Stimulated activated CD4-positive, alpha-beta T cell treated with anti-CD3 and anti-CD28 coated beads, Interleukin-1b, Interleukin-23, amount 100 ng/mL, for 1 hour (primary cell): ENCODE measurements at places on chromosomes 11 and 22.

GRCh38 chr11:33942954-33943353, 51.1 kb upstream of the LMO2 start:
- DNase-seq, result no peak

GRCh38 chr11:37560346-37560745, 962.3 kb upstream of the RAG2 start:
- DNase-seq, result no peak

- DNase-seq, result no peak
Observed at GRCh38 chr11:66856496-66857233, at the start of gene LRFN4. Gene LRFN4 (plus strand): TSS chr11:66857064. CDS start chr11:66857745, 681 bp downstream.

DNA sequence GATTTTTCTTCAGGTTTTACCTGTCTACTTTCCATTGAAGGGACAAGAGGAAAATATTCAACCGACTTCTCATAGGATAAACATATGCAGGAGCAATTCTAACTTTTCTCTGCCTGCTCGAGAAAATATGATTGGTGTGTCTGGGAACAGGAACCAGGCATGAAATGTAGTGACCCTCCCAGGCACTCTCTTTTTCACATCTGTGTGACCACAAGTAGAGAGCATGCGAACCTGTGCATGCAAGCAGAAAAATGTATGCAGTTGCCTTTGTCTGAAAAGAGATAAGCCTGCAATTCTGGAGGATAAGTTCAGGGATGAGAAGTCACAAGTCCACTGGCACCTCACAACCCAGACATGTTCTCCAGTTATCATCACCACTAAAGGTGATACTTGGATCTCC, 583.5 kb upstream of the FAT3 start:
- DNase-seq, result no peak

DNA sequence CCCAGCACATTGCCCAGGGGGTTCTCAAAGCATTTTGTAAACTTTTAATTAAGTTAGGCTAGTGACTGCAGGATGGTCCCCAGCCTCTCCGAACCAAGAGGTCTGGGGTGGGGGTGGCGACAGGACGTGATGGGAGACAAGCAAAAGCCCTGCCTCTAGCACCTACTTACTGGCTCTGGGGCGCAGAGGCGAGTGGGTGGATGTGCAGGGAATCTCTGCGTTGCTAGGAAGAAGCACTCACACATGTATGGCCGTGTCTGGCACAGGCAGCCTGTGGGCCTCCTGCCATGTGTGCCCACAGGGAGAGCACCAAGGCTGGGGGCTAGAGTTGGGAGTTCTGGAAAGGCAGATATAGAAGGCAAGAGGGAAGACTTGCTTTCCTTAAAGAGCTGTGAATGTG, 6.3 kb downstream of the OPCML start:
- no peak for DNase-seq

DNA sequence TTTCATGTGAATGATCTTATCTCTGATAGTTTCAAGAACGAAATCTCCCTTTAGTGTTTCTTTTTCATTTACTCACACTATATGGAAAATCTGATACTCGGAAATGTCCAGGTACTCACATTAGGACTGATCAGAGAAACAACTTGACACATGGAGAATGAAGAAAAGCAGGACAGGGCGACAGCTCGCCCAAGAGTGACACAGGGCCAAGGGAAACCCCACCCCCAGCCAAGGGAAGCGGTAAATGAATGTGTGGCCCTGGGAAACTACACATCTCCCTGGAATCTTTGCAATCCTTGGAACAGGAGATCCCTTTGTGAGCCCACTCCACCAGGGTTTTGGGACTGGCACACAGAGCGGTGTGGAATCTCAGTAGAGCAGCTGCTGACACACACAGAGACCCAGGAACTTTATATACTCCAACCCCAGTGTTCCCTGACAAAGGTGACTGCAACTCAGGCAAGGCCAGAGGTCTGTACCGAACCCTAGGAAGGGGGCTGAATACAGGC, 303.7 kb upstream of the ARHGAP42 start:
- no peak for DNase-seq

DNA sequence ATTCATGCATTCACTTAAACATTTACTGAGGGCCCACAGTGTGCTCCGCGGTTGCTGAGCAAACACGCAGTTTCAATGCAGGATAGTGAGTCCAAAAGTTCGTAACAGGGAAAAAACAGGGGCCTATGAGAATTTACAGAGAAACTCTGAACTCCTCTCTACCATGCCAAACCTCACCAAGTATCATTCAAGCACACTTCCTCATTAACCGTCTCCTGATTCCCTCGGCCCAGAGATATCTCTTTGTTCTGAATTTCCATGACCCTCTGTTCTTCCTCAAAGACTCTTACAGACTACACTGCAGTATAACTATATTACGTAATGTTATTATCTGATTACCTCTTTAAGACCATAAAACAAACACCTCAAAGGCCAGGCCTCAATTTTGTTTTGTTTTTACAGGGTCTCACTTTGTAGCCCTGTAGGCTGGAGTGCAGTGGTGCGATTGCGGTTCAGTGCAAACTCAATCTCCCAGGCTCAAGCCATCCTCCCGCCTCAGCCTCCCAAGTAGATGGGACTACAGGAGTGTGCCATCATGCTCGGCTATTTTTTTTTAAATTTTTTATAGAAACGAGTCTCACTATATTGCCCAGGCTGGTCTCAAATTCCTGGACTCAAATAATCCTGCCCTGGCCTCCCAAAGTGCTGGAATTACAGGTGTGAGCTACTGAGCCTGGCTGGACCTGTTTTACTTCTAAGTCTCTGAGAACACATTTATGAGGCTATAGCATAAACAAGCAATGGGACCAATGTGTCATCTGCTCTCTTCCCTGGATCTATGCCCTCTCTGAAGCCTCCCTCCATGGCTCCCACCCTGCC, 3.6 kb downstream of the HPS4 start:
- no peak for DNase-seq

GRCh38 chr22:38218661-38219622, 17.1 kb downstream of the MAFF start:
- no peak for DNase-seq

DNA sequence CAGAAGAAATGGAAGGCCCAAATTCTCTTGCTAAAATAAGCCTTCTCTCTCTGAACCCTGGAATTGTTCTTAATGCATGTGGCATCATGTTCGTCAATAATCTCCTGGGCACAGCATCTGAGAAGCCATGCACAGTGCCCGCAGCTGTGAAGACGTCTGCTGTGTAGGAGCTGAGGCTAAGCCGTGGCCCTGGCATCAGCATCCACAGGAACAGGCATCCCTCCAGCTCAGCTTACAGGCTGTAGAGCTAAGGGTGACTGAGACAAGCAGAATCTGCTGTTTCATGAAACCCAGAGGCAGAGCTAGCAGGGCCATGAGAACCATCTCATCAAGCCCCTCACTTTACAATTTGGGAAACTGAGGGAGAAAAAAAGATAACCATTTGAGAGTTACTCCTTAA, 60.6 kb downstream of the SEZ6L start:
- no peak for DNase-seq

DNA sequence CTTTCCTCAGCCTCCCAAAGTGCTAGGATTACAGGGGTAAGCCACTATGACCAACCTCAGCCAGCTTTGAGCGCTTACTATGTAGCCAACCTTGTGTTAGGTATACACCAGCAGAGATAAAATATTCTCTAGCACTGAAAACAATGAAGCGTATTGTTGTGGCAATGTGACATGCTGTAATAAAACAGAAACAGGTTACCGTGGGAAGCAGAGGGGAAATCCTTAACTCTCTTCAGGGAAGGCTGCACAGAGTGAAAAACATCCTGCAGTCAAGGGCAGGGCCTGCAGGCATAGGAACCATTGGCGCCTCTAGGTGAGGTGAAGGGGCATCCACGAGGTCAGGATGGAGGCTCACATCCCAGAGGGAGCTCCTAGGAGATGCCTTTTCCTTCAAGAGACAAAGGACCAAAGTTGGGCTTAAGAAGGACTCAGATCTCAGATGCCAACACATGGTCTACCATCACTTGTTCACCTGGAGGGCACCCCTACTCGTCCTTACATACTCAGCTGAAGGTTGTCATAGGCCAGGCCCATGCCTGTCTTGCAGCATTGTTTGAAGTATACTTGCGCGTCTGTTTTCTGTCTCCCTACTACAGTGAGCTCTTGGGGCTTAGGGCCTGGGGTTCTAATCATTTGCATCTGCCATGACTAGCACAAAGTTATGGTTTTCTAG, 8.0 kb downstream of the POLD4 start:
- DNase-seq, result no peak

GRCh38 chr22:28027453-28028448, 108.7 kb upstream of the PITPNB start:
- no peak for DNase-seq

- no peak for DNase-seq
Observed at GRCh38 chr11:45280449-45280848, 5.7 kb downstream of the SYT13 start.

DNA sequence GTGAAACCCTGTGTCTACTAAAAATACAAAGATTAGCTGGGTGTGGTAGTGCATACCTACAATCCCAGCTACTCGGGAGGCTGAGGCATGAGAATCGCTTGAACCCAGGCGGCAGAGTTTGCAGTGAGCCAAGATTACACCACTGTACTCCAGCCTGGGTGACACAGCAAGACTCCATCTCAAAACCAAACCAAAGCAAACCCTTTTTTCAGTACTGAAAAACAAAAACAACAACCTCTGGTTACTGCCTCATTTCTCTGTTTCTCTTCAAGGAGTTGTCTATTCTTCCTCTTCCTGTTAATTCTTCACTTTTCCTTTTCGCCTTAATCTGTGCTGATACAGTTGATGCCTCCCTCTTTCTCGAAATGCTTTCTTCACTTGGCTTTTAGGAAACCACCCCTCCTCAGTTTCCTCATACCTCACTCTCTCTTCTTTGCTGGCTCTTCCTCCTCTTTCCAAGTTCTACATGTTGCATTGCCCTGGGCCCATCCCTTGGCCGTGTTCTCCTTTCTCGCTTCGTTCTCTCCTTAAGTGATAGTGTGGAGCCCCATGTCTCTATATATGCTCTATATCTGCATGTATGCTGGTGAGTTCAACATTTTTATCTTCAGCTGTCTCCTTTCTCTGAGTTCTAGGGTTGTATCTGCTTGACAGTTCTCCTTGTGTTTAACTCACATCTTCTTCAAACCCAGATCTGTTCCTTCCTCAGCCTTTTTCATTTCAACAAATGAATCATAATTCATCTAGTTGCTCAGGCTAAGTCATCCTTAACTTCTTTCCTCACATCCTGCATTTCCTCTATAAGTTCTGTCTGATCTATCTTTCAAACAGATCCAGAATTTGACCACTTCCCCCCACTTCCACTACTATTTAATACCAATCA, 37.1 kb downstream of the NUCB2 start:
- no peak for DNase-seq

- no peak for DNase-seq
Observed at GRCh38 chr22:37320726-37321677, 38.7 kb downstream of the CYTH4 start.

- DNase-seq, result no peak
Observed at GRCh38 chr11:120911943-120912342, 112.0 kb upstream of the TBCEL start.

DNA sequence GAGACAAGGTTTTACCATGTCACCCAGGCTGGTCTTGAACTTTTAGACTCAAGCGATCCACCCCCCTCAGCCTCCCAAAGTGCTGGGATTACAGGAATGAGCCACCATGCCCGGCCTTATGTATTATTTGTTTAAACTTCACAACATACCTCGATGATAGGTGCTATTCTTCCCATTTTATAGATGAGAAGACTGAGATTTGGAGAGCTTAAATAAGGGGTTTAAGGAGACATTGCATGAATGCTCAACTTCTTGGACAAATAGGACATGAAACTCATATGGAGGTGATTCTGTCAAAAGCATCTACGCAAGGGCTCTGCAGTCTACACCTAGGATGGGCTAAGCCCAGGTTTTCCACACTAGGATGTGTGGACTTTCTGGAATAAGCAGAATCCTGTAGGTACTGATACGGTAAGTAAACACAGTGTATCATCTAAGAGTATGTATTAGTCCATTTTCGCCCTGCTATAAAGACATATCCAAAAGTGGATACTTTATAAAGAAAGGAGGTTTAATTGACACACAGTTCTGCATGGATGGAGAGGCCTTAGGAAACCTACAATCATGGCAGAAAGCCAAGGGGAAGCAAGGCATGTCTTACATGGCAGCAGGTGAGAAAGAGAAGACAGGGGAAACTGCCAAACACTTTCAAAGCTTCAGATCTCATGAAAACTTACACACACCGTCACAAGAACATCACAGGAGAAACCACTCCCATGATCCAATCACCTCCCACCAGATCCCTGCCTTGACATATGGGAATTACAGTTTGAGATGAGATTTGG, 62.8 kb upstream of the CAPRIN1 start:
- no peak for DNase-seq

GRCh38 chr11:95641495-95641894, 148.1 kb downstream of the FAM76B start:
- DNase-seq, result no peak

GRCh38 chr11:103528596-103528995, 419.4 kb downstream of the DYNC2H1 start:
- no peak for DNase-seq

DNA sequence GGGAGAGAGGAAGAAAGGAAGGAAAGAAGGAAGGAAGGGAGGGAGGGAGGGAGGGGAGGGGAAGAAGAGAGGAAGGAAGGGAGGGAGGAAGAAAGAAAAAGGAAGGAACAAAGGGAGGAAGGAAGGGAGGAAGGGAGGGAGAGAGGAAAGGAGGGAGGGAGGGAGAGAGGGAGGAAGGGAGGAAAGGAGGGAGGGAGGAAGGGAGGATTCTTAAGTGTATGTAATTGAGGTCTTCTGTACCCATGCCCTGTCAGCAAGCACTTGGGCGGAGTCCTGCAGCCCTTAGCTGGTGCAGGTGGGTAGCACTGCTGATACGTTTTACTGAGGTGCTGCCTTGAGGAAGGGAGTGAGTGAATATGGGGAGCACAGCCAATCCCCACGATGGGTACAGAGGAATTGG, 56.9 kb upstream of the RASD2 start:
- no peak for DNase-seq

DNA sequence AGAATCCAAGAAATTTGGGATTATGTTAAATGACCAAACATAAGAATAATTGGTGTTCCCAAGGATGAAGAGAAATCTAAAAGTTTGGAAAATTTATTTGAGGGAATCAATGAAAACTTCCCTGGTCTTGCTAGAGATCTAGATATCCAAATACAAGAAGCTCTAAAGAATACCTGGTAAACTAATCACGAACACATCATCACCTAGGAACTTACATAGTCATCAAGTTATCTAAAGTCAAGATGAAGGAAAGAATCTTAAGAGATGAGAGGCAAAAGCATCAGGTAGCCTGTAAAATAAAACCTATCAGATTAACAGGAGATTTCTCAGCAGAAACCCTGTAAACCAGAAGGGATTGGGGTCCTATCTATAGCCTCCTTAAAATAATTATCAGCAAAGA, 46.9 kb downstream of the GAS2 start:
- DNase-seq, result no peak

- DNase-seq, result no peak
Observed at GRCh38 chr11:127470306-127470884, 469.8 kb upstream of the KIRREL3 start.
